ENCODE measurements at places on chromosomes 11 and 22.

DNA sequence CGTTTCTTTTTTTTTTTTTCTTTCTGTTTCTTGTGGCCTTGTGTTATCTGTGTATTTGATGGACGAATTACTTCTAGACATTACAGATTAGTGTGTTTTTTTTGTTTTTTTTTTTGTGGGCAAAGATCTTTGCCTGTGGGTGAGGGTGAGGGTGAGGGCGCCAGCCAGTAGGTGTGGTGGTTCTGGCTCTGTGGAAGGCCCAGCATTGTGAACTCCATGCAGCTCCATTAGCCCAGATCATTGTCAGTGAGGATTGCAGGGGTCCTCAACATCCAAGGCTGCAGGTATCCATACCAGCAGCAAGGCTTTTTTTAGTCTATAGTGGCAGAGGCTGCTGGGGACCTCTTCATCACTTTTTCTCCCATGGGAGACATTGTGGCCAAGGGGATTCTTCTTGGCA, 13.7 kb downstream of the BIRC2 start:
- DNase-seq, result no peak

DNA sequence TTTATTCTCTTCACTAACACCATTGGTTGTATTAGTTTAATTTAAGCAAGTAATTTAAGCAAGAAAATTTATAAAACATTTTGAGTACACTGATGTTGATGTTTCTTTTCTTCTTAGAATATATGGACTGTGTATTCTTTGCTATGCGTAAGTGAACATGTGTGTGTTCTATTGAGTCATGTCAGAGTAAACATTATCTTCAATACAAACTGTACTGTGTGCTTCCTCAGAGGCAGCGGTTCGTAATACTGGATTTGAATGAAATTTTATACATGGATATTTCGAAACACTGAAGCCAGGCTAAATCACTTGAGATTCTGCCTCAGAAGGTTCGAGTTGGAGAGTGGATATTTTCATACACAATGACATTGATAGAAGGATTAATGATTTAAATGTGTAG, 452.6 kb downstream of the LUZP2 start:
- DNase-seq, result no peak

- no peak for DNase-seq
Measured at GRCh38 chr22:31305194-31305593, 12.9 kb upstream of the PIK3IP1 start.

- DNase-seq, result no peak
Measured at GRCh38 chr22:33472462-33473344, 414.5 kb upstream of the SYN3 start.

DNA sequence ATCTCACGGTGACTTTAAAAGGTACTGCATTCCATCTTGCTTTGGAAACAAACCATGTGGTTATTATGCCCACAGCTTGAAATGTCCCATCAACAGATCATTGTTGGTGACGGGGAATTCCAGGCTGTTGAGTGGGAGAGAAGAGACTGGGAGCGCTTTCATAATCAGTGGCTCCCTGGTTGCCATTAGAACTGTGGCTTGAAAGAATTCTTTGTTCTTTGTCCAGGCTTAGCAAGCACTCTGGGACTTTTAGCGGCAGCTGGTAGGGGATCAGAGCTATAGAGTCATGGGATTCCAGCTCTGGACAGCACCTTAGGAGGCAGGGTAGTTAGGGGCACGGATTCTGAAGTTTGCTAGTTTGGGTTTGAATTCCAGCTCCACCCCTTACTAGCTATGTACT, 22.0 kb downstream of the MMP20 start:
- DNase-seq, result peak; percentile 68

DNA sequence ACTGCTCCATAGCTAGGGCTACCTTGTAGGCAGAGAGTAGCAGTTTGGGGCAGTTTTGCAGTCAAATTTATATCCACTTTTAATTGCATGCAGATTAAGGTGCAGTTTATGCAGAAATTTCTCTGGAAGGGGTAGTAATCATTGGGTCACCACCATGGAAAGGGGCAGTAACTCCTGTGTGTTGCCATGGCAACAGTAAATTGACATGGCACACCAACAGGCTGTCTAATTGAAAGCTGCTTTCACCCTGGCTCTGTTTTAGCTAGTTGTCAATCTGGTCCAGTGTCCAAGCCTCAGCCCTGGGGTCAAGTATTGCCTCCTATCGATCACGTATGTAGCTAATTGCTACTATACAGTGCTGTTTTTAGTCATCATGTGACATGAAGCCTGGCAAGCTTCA, 786.1 kb upstream of the CNTN5 start:
- DNase-seq, result no peak

DNA sequence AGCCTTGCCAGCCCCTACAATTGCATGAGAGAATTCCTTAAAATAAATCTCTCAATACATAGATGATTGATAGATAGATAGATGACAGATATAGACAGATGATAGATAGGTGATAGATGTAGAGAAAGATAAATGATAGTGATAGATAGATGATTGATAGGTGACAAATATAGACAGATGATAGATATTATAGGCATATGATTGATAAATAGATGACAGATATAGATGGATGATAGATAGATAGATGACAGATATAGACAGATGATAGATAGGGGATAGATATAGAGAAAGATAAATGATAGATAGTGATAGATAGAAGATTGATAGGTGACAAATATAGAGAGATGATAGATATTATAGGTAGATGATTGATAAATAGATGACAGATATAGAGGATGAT, 564.6 kb downstream of the ETS1 start:
- no peak for DNase-seq

- no peak for DNase-seq
Measured at GRCh38 chr22:49152939-49153770, 674.5 kb downstream of the BRD1 start.

DNA sequence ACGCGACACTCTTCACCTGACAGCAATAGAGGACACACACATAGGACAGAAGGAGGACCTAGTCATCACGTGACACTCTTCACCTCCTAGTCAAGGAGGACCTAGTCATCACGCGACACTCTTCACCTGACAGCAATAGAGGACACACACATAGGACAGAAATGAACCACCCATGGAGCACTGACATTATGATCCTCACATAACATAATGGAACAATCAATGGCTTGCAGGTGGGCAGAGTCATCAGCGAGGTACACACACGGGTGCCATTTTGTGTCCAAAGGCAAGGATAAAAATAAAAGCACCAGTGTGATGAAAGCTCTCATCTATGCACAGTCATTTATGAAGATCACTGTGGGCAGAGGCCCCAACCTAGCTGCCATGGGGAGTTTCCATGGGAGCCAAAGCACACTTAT, 354.7 kb downstream of the LARGE1 start:
- DNase-seq, result no peak

DNA sequence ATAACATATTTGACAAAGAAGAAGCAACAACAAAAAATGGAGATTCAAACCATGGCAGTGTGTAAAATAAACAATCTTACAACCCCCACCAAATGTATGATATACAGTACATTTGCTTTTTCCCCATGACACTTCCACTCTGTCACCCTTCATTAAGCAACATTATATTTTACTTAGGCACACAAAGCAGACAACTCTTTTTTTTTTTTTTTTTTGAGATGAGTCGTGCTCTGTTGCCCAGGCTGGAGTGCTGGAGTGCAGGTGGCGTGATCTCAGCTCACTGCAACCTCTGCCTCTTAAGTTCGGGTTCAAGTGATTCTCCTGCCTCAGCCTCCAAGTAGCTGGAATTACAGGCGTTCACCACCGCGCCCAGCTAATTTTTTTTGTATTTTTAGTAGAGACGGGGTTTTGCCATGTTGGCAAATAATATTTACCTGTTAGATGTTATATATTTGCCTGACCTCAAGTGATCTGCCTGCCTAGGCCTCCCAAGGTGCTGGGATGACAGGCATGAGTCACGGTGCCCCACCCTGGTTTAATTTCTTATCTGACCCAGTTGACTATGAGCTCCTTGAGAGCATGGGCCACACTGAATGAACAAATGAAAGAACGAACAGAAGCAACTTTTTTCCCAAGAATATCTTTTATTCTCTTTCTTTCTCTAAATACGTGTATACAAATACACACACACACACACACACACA, 5.5 kb upstream of the PCF11 start:
- DNase-seq, result peak; percentile 29

DNA sequence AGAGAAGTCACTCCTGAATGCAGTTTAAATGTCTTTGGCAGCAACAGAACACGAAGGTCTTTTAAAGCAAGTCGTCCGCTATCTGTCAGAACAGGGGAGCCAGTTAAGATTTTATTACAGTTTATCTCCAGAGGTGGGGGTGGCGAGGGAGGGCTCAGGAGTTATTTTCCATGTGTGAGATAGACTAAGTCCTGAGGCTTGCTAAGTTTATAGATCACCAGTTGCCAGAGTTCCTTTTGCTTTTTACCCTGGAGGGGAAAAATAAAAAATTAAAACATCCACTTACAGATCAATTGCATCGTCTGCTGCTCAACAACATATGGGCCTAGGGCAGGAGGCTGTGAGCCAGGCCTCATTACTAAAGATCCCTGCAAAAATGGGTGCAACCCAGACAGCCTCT, 90.7 kb downstream of the SNX19 start:
- no peak for DNase-seq

DNA sequence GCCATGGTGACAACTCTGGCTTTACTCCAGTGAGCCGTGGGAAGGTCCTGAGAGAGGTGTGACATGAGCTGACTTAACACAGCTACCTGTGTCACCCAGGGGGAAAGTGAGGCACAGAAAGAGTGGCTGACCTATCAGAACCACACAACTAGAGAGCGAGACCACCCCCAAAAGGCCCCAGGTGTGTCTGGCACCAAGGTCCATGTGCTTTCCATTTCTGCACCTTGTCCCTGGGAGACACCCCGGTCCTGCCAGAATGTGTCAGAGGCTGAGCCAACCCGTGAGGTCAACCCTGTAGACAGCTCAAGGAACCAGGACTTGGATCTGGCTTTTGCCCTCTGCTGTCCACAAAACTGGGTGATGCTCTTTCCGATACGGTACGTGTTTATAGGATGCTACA, 9.8 kb downstream of the MAFF start:
- no peak for DNase-seq

DNA sequence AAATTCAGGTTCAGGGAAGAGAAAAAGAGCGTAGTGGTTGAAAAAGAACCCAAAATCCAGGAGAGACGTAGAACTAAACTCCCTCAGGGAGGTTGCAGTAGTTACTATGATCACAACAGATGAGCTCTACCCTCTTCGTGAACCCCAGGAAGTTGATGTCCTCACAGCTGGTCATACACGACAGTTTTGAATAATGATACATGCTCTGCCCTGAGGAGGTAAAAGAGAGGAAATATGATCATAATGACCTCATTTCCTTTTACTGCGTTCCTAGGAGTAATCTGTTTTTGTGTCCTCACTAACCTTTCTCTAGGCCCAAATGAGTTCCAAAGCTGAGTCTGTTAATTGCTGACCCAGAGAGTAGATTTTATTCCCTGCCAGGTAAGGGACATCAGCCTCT, 1.3 kb downstream of the PATE2 start:
- DNase-seq, result peak; percentile 76

Measured in EL (cell line).